ENCODE measurements at places on chromosomes 3 and 15.

DNA sequence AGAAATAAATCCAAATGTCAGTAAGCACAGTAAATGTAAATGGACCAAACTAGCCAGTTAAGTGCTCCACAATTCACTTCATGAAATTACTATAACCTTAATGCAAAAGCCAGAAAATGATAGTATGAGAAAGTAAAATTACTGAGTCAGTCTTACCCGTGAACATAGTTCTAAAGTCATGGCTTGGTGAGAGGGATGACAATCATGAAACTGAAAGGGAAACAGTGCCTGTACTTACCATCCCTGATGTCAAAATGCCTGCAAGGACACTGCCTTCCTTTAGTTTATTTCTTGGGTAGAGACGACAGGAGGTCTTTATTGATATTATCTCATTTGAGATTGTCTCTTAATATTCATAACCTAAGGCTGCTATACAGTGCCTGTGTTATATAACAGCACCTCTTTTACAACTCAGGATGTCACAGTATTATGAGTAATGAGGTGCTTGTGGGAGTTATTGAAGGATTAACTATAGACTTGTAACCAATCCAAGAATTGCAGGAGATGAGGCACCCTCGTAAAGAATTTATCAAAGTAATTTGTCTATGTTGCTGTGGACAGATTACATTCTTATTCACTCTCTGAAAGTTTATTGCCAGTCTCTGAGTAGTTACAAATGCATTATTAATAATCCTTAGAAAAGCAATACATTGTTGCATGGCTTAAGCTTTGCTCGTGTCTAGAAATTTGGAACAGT is 142.9 kb upstream of the BFSP2 start:
- DNase-seq, result no peak

- DNase-seq, result peak; percentile 92
These were observed 2.0 kb downstream of the AP2M1 start for GRCh38 chr3:184176377-184177330.

- DNase-seq, result no peak
These were observed 91.5 kb upstream of the RAP2B start for GRCh38 chr3:153070511-153070868.

DNA sequence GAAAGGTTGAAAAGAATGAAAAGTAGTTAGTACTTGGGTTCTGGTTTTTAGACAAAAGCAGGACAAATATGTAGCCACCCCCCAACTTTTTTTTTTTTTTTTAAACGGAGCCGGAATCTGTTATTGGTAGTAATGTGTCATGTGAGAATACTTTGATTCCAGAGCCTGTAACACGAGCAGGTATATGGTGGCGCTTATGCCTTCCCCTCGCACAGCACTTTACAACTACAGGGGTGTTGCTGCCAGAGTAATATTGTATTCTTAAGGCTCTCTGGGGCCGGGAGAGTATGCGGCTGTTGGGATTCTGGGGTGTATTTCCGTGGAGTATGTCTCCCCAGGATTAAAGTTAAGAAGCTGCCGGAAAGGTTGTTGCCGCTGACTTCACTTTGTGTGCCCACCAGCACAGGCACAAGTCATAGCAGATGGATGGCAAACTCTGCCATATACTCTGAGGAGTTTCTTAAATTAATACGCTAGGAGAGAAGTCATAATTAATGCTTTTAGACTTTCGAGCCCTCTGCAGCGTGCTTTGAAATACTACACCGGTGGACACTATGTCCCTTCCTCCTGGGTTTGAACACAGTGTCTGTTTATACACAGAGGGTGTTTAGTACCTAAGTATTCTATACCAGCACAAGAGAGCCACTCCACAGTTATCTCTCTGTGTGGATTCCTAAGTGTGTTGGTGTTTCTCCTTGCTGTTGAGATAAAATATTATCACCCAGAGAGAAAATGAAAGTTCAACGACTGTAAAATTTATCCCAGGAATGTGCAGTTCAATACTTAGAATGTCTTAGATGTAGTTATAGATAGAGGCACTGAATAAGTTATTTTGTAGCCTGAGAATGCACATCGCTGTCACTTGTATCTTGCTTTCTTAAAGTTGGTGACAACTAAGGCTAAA is 1.4 kb downstream of the MBNL1 start:
- DNase-seq, result peak; percentile 68

DNA sequence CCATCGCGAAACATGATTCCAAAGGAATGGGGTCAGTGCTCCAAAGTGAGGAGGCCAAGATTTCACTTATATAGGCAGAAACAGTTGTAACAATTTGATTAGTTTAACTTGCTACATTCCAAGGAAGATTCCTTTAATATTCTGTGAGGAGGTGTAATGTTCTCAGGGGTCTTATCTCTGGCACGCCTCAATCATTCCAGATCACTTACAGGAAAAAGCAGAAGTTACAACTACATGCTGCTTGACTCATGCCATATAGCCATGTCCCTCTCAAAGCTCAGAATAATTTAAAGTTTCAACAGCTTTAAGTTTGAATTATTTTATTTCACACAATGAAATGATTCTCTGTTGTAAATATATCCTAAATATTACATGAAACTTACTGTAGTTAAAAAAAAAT is 3.5 kb upstream of the FYTTD1 start:
- DNase-seq, result no peak

DNA sequence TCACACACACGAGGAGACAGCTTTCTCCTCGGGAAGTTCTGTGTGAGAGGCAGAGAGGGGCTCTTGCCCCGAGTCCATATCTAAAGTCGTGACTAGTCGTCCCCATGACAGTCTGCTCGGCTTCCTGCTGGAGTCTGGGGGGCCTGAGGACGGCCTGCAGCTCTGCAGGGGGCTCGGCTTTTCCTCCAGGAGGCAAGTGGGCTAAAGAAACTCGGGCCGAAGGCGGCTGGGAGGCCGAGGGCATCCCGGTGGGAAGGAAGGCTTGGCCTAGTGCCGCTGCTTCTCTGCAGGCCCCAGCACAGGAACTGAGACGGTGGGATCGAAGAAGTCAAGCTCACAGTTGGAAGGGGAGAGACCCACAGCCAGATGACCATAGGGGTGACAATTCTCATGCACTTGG is 25.4 kb upstream of the PIGZ start:
- no peak for DNase-seq

- DNase-seq, result no peak
These were observed 267.3 kb downstream of the RORA start for GRCh38 chr15:60961541-60962485.

DNA sequence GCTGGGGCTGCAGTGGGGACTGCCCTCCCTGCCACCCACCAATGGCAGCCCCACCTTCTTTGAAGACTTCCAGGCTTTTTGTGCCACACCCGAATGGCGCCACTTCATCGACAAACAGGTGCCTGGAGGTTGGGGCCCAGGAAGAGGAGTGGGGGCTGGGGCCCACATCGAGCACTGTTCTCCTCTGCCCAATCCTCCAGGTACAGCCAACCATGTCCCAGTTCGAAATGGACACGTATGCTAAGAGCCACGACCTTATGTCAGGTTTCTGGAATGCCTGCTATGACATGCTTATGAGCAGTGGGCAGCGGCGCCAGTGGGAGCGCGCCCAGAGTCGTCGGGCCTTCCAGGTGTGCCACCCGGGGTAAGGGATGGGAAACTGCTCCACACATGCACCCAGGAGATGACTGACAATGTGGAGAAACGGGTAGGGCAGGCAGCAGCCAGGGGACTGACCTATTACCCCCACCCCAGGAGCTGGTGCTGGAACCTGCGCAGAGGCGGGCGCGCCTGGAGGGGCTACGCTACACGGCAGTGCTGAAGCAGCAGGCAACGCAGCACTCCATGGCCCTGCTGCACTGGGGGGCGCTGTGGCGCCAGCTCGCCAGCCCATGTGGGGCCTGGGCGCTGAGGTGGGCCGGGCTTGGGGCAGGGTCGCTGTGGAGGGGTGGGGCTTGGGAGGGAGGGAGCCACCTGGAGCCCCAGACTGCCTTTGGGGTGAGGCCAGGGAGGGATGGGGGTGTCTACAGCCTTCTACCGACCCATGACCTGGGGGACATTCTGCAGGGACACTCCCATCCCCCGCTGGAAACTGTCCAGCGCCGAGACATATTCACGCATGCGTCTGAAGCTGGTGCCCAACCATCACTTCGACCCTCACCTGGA is 22.9 kb downstream of the NBEAL2 start:
- no peak for DNase-seq

DNA sequence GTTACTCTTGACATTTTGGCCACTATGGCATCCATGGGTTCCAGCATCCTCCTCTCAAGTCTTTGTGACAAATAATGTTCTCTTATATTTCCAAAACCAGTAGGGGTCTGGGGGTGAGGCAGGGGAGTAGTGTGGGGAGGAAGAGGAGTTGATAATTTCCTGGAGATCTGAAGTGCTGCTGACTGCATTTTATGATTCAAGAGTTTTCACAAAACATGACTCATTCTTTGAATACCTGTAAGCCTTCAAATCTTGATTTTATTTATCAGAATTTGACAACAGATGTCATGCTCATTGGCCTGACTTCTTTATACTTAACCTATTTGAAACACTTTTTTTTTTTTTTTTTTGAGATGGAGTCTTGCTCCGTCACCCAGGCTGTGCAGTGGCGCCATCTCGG is 98.8 kb upstream of the PLXND1 start:
- no peak for DNase-seq

DNA sequence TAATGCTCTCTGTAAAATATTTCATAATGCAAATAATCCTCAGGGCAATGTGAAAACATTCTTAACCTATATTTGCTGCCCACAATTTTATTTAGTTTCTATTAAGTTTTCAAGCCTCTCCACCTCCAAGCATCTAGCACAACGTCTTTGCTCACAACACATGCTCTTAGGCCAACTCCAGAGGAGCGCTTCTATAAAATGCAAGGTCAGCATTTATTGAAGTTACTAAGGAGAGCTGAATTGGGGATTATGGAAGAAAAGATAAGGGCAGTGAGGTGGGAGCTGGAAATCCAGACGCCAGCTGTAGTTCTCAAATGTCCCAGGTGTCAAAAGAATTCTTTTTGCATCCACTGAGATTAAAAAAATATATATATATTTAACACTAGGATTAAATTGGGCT is 996 bp downstream of the RABL3 start:
- DNase-seq, result no peak

DNA sequence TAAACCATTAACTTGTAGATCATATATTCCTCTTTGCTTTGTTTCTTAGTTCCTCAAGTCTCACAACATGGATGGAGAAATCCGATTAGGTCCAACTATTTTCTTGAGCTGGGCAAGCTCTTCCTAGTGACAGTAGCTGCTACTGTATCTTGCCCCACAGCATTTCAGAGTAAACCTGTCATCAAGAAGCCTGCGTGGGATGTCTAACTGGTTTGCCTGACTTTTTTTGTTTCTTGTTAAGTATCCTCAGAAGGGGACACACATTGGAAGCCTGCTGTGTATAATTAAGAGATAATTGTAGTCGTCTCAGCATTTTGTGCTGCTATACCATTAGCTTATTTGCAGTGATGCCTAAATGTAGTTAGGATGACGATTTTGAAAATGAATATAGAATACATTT is 29.3 kb upstream of the STT3B start:
- no peak for DNase-seq

GRCh38 chr3:127908951-127909350 is 6.1 kb upstream of the KBTBD12 start:
- no peak for DNase-seq

DNA sequence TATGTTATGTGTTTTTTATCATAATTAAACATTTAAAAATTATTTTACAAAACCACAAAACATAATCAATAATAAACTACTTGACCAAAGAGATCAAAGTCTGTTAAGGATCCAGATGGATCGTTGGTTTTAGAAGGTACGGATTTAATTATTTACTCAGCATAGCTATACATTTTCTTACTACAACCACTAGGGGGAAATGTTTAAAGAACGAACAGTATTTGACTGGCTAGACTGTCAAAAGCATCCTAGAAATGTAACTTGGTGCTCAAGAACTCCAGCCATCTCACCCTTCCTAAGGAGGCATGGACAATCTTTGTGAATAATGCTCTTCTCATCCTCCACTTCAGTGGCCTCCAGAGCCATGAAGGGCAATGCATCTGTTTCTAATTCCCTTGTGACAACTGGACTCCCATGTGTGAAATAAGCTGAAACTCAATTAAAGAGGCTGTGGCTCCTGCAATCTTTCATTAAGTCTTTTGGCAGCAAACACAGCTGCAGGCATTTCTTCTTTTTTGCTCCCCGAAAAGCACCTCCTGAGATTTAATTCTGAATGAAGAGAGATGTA is 94.7 kb upstream of the TUSC7 start:
- DNase-seq, result no peak

All from myocyte (in vitro differentiated cells).